Activated T-cell treated with anti-CD3 and anti-CD28 coated beads, Interleukin-2, amount 50 U/mL, for 48 hours (primary cell): ENCODE measurements at places on chromosomes 11 and 22.

DNA sequence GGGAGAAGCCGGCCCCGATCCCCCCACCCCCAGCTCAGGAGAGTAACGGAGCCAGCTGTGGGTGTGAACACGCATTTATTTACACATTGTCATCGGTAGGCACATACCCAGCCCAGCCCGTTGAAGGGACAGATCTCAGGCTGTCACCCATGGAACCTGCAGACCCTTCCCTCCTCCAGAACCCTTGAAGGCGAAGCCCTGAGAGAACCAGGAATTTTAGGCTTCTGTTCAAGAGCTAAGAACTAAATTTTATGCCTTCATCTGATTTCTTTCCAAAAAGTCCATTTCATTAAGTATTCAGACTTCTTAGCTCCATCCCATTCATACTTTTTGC, 379 bp upstream of the BRMS1 start:
- DNase-seq = no peak

- no peak for DNase-seq
Measured at GRCh38 chr11:9219115-9219514, 46.0 kb downstream of the DENND5A start.

DNA sequence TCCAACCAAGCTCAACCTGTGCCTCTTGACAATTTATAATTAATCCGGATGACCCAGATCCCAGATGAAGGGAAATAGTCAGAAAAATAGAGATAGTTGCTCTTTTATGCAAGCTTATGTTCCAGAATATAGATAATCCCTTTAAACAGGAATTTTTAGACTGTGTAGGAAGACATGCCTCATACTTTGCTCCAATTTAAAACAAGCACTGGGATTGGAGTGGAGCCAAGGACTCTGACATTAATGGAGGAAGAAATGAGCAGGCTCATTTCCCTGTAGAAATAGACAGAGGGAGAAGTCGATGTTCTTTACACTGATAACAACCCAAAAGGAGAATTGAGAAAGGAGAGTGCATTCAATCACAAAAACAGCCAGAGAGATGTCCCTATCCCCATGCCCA, 70.1 kb upstream of the LRRC55 start:
- no peak for DNase-seq

GRCh38 chr22:30062950-30063349, 17.3 kb upstream of the HORMAD2 start:
- DNase-seq = no peak

DNA sequence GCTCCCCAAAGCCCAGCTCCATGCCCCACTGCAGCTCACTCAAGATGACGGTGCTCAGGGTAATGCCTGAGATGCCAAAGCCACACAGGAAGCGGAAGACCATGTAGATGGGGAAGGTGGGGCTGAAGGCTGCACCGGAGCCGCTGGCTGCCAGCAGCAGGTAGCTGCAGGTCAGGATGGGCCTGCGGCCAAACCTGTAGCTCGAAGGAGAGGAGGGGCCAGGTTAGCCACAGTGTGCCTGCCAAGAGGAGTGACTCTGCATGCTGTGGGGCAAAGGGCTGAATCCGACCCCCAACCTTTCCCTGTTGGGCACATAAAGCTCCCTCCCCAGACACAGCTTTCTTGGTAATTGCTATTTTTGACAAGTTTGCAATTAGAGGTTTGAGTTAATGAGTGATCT, 14.9 kb upstream of the SLC22A6 start:
- no peak for DNase-seq

DNA sequence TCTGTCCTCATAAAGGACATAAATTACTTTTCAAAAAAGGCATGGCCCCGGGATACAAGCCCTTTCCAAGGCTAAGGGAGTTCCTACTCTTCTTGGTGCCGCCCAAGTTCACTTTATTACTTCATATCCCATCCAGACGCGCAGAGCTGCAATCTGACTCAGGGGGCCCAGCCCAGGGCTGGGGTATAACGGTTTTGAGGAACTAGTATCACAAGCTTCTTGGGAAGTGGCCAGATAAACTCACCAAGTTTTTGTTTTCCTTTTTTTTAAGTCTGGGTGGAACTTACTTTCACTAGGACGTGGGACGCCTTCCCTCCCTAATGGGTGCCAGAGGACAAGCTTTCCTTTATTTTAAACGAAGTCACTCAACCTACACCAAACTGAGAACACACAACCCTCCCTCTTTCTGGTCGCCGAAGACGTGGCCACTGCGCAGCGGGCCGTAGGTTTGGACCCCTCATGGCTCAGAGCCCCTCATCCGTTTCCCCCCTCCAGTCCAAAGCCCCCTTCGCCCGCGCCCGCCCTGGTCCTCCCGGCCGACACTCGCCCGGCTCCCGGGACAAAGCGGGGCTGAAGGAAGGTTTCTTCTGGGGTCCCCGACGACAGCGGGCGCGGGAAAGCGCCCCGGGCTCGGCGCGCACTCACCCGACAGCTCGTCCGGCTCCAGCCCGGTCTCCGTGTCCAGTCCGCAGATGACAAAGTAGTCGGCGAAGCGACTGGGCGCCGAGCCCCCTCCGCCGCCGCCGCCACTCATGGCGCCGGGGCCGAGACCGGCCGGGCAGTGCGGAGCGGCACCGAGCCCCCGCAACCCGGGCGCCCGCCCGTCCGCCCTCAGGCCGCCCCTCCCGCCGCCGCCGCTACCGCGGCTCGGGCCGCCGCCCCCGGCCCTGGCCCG, 587 bp downstream of the DENND5A start:
- DNase-seq = peak; percentile 72

GRCh38 chr22:36332623-36333332, 55.0 kb downstream of the MYH9 start:
- peak; percentile 74 for DNase-seq

GRCh38 chr11:101091781-101092180, 37.8 kb downstream of the PGR start:
- DNase-seq = no peak

- no peak for DNase-seq
Measured at GRCh38 chr11:11422411-11423128, 69.5 kb upstream of the CSNK2A3 start.

DNA sequence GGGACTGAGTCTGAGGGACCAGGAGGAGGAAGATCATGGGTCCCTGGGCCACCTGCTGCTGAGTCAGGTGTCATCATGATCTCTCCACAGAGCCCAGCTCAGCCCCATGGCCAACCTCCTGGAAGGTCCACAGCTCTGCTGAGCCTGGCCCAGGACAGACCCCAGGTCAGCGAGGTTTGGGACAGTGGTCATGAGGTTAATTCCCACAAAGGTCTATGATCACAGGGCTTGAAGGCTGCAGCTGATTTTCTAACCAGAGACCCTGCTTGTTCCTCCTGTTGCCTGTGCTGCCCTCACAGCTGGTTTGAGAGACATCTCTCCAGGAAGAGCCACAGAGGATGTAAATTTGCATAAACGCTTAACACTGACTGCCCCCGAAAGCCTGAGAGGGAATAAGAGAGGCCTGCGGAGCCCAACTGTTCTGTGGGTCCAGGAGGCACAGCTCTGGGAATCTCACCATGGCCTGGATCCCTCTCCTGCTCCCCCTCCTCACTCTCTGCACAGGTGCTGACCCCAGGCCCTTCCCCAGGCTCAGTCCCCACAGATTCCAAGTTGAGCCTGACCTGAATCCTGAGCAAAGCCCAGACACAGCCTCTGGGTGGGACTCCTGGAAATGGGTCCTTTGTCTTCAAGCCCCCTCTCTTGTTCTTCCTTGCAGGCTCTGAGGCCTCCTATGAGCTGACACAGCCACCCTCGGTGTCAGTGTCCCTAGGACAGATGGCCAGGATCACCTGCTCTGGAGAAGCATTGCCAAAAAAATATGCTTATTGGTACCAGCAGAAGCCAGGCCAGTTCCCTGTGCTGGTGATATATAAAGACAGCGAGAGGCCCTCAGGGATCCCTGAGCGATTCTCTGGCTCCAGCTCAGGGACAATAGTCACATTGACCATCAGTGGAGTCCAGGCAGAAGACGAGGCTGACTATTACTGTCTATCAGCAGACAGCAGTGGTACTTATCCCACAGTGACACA, 102.8 kb downstream of the GGTLC2 start:
- DNase-seq = no peak

DNA sequence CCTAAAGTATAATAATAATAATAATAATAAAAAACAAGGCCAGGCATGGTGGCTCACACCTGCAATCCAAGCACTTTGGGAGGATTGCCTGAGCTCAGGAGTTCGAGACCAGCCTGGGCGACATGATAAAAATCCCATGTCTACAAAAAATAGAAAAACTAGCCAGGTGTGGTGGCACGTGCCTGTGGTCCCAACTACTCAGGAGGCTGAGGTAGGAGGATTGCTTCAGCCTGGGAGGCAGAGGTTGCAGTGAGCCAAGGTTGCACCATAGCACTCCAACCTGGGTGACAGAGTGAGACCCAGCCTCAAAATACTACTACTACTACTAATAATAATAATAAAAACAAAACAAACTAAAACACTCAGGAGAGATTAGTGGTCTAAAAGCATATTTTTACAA, 15.6 kb upstream of the ZNF280A start:
- no peak for DNase-seq

GRCh38 chr11:128684549-128685401, 9.1 kb upstream of the FLI1 start:
- DNase-seq = no peak

DNA sequence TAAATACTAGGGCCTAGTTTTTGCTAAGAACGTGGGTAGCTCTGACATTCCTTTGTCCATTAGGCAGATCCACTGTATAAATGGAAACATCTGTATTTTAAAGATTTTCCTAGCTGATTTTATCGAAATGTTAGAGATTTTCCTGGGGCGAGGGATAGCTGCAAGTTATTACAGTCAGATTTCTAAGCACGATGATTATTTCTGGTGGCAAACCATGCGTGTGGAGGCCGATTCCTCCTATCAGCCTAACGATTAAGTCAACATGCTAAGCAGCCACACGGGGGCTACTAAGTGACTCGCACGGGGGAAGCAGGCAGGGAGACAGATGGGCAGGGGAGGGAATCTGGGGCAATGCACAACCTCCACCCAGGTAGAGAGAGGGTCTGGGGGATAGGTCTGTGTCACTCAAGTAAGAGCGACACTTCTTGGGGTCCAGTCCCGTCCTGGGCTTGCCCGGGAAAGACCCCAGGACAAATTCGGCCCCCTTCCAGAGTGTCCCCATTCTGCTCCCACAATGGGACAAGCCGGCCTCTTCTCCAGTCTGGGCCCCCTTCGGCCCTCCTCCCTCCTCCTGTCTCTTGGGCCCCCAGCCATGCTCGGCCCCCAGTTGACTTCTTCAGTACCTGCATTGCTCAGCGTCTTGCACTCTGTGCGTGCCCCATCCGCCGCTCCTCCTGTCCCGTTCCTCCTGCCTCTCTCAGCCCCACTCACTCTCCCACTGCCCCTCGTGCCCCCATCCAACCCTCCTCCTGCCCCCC, 571 bp downstream of the C11orf24 start:
- peak; percentile 73 for DNase-seq

DNA sequence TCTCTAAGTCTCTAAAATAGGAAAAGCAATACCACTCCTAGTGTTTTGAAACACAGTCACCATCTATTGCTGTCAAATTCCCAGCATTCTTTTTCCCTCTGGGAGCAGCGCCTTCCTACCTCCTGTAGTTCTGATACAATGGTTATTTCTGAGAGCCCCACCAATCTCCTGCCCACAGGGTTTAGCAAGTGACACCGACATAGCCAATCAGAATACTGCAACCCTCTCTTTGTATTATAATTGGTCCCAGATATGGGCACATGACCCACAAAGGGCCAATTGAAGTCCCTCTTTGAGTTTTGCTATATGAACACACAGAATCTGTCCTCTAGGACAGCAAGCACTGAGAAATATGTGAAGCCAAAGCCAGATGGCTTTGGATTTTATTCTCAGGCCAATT, 16.9 kb upstream of the ARHGAP42 start:
- DNase-seq = no peak

- peak; percentile 56 for DNase-seq
Measured at GRCh38 chr11:46347637-46348311, 511 bp downstream of the DGKZ start.

DNA sequence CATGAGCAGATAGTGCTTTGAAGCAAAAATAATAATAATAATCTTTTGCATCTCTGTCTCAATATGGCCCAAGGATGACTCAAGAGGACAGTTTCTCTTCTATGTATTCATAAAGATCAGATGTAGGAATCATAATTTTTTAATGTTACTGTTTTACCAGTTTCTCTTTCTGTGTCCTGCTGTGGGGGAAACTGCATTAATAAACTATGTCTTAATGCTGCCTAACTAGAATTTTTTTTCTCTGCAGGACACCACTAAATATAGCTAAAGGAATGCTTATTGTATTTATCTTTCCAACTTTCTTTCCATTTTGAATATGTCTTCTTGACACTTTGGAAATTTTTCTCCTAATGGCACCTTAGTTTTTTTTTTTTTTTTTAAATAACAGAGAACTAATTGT, 6.5 kb downstream of the FJX1 start:
- no peak for DNase-seq

DNA sequence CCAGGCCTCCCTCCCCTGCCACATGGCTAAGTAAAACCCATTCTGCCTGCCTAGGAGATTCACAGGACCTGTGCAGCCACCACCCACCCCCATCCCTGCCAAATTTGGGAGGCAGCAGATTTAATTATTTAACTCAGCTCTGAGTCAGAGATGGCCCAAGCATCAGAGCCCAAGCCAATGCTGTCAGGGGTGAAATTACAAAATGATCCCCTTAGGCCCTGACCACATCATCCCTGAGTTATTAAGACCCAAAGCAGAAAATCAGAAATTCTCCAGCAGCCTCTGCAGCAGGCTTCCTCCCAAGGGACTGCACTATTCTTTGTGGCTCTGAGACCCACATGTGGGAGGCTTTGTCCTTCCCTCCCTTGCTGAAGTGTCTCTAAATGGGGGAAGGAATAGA, 52.8 kb upstream of the RRAS2 start:
- no peak for DNase-seq

DNA sequence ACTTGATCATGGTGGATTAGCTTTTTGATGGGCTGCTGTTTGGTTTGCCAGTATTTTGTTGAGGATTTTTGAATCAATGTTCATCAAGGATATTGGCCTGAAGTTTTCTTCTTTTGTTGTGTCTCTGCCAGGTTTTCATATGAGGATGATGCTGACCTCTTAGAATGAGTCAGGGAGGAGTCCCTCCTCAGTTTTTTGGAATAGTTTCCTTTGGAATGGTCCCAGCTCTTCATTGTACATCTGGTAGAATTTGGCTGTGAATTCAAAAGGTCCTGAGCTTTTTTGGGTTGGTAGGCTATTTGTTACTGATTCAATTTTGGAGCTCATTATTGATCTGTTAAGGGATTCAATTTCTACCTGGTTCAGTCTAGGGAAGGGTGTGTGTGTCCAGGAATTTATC, 78.1 kb downstream of the CTSC start:
- DNase-seq = no peak

DNA sequence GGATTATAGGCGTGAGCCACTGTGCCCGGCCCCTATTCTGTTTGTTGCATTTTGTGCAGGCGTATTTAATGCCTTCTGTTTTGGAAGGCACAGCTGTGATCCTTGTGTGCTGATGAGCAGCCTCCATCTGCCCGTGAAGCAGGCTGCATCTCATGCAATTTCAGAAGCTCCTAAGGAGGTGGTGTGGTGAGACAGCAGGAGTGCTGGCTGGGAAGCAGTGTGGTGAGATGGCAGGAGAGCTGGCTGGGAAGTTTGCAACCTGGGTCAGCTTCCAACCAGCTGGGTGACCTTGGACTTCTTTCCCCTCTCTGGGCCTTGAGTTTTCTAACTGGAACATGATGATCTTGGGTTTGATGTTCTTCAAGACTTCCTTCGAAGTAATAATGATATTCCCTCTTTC, 525.1 kb downstream of the TBC1D22A start:
- no peak for DNase-seq
